ENCODE measurements at places on chromosomes 5 and 9.

DNA sequence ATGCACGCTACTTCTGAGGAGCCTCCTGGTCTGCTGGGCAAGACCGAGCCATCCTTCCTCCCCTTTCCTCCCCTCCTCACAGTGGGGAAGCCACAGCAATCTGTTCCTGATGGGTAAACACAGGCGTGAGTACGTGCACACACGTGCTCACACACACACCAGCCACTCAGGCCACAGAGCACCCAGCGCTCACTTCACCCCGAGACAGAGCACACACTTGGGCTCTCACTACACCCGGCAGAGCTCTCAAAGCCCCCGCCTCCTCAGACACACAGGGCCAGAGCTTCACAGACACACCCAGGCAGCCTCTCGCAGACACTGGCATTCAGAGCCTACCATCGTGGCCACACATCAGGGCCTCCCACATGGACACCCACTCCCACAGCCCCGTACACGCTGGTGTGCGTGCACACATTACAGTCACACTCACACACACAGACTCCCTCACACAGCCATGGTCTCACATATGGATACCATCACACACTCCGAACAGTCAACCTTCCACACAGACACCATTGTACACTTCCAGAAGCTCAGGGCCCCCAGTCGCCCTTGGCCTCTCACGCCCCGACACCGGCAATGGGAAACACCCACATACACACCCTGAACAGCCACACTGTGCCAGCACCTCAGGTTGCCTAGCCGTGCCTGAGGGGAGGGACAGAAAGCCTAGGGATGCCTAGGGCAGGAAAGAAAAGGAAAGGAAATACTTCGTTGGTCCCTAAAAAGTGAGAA lies 13.5 kb downstream of the CNTFR start:
- DNase-seq, result no peak

- no peak for DNase-seq
Observed at GRCh38 chr5:57455511-57456455, 26.8 kb downstream of the ACTBL2 start.

GRCh38 chr5:74468421-74468820 lies 172.1 kb downstream of the ENC1 start:
- DNase-seq, result no peak

- DNase-seq, result no peak
Observed at GRCh38 chr5:149780043-149780737, 50.1 kb downstream of the PPARGC1B start.

DNA sequence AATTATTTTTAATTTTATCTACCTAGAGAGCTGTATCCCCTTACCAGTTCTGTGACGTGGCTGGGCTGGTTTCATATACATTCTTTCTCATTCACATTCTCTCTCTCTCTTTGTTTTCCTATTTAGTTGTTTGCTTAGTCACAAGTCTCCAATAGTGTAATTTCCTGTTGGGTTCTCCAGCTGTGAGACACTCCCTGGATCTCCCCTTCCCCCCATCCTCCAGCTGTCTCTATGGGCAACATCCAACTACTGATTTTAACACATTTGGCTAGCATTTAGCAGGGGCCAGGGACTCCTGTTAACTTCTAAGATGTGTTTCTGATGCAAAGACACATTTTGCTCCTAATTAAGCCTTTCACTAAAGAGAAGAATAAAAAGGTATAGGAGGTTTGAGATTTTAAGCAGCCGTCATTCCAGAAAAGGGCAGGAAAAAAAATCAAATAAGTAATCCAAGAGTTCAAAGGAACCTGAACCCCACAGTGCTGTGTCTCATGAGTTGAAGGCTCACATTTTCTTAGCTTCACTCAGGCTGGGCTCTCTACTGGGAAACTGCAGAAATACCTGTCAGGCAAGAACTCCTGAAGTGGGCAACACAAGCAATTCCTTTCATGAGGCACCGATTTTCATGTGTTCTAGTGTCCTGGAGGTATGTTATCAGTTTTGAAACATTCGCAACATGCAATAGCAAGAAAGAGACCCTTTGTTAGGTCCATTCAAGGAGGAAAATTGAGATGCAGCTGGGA lies 198.7 kb upstream of the C9orf72 start:
- peak; percentile 69 for DNase-seq

GRCh38 chr9:38332625-38333024 lies 59.9 kb upstream of the ALDH1B1 start:
- no peak for DNase-seq

GRCh38 chr5:73823508-73823925 lies 197.5 kb downstream of the ARHGEF28 start:
- no peak for DNase-seq

GRCh38 chr5:55402199-55402598 lies 94.4 kb downstream of the MTREX start:
- no peak for DNase-seq

DNA sequence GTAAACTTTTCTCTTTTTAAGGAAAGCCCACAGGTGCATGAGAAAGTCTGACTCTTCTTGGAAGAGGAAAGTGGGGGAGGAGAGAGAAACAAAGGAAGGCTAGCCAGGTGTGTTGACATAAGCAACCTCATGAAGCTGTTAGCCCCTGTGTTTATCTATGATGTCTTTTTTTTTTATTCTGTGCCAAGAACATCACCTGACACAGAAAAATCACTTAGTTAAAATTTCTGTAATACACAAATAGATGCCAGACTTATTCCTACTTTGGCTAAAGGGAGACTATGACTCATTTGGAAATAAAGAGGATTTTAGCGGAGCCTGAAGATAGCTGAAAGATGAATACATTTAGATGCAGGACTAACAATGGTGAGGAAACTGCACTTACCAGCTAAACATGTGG lies 58.3 kb downstream of the BAAT start:
- peak; percentile 88 for DNase-seq

DNA sequence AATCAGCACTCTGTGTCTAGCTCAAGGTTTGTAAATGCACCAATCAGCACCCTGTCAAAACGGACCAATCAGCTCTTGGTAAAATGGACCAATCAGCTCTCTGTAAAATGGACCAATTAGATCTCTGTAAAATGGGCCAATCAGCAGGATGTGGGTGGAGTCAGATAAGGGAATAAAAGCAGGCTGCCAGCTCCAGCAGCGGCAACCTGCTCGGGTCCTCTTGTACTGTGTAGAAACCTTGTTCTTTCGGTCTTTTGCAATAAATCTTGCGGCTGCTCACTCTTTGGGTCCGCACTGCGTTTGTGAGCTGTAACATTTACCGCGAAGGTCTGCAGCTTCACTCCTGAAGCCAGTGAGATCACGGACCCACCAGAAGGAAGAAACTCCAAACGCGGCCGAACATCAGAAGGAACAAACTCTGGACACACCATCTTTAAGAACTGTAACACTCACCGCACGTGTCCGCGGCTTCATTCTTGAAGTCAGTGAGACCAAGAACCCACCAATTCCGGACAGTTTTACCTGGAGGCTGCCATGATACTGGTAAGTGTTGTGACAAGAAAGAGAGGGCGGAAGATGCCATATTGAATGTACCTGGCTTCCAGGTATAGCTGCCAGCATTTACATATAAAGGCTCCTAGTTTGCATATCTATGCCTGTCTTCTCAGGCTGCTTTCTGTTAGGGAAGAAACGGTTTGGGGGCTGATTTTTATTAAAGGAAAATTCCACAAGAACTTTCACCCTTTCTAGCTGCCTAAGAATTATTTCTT lies 758.5 kb upstream of the CTNND2 start:
- no peak for DNase-seq

DNA sequence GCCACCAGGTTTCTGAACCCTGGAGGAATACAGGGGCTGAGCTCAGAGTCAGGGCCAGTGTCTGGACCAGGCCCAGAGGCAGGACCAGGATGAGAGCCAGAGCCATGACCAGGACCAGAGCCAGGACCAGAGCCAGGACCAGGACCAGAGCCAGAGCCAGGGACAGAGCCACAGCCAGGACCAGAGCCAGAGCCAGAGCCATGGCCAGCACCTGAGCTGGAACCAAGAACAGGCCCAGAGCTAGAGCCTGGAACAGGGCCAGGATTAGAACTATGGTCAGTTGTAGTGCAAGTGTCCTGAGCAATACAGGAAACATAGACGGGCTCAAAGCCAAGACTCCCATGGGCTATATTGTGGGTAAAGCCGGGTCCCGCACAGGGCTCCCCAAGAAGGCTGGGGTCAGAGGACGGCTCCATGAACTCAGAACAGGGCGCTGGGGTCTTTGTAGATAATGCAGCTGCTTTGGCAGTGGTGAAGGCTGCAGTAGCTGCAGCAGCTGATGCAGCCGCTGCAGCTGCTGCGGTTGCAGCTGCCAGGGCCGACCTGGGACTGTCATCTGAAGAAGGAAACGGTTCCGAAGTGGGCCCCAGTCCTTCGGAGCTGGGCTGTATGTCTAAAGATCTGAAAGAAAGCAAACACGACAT lies 559 bp downstream of the SPAG8 start:
- no peak for DNase-seq

DNA sequence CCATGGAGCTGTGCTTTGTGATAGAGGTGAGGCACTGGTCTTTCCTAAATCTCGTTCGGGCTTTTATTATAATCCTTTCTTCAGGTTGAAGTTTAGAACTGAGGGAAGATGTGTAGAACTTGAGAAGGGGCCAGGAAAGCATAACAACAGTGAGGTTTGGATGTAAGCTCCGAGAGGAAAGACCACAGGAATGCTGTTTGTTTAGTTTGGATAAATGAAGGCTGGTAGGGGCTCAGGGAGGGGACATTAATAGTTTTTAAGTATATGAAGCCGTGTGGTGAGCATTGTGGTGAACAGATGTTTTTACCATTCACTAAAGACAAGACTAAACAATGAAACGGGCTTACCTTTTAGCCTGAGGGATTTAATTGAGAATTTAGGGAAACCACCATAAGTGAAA lies 130.8 kb downstream of the ARHGAP26 start:
- DNase-seq, result no peak

- DNase-seq, result no peak
Observed at GRCh38 chr5:81638471-81638870, 112.4 kb downstream of the SSBP2 start.

DNA sequence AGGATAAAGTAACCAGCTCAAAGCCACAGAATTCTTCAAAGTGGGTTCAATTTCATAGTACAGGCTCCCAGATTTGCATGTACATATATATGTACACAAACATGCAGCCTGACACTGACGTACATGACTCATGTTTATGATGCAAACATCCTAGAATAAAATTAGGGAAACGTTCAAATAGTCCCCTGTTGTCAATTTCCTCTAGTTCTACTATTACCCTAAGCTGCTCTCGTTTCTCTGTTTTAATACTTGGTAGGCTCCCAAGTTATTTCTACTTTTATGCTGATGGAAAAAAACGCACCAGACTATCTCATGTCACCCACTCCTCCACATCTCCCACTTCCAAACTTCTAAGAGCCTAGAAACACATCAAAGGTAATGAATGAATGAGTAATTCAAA lies 229.7 kb downstream of the EPB41L4A start:
- DNase-seq, result no peak

GRCh38 chr5:3511934-3512333 lies 83.7 kb upstream of the IRX1 start:
- no peak for DNase-seq

GRCh38 chr9:106643211-106643930 lies 219.6 kb upstream of the ZNF462 start:
- DNase-seq, result no peak

DNA sequence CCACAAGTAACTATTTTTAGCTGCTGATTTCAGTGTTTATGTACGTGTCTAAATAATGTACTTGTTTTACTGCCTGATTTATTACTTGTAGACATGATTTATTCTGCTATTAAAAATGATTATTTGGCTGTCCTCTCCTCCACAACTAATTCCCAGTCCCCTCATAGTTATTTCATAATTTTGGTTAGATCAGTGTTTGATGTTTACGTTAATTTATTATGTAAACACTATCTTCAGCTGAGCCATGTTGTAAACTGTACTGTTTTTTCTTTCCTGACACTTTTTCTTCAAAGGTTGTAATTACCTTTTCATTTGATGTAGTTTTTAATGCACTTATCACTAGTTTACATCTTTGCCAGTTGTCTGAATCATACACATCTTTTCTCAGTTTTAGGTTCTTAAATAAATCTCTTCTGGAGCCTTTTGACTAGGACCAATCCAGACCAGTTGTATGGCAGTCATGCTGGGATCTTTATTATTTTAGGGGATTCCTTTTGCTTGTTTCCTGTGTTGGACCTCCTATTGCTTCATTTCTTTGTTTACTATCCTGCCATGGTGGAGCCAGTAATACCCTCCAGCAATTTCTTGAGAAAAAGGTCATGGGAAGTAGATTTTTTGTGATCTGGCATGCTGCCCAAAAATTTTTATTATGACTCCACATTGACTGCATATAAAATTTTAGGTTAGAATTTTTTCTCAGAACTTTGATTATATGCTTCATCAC lies 16.1 kb downstream of the AP3S1 start:
- DNase-seq, result no peak

DNA sequence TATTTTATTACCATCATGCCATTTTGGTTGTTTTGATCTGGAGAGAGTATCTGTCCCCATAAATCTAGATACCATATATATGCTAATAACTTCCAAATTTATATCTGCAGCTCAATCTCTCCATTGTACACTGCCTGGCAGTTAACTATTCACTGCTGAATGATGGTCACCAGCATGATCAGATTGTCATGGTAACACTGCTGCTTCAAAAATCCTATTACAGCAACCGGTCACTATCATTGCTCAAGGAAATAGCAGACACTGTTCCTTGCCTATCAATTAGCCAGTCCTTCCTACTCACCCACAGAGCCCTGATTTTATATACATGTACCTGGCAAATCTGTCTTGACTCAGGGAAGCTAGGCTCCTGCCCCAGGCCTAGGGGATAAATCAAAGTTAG lies 11.5 kb downstream of the REEP5 start:
- no peak for DNase-seq

GRCh38 chr5:95760273-95761191 lies 29.4 kb downstream of the RHOBTB3 start:
- DNase-seq, result no peak

DNA sequence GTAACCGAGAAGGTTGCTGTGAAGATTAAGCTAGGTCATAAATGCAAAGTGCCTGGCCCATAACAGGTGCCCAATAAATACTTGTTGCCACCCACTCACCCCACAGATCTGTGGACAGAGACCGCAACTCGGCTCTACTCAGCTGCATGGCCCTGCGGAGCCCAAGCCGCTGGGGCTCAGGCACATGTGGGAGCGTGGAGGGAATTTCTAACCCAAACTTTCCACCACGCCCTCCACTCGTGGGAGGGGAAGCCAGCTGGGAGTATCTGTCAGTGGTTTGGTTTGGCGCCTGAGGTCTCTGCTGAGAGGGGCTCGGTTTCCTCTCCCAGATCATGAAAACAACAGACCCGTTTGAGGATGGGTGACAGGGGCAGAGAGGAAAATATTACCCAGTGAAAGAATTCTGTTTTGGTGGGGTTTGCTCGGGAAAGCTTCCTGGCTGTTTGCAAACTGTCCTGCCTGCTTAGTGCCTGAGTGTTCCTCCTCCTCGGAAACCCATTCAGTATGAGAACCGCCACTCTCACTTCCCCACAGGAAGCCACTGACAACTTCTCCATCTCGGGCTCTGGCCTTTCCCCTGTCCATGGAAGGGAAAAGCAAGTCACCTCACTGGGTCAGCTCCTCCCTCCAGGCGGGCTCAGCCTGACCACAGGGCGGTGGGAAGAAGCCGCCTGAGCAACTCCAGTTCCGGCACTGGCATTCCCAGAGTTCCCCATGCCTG lies 60.1 kb downstream of the RGS3 start:
- no peak for DNase-seq

- DNase-seq, result peak; percentile 24
Observed at GRCh38 chr9:114339130-114339908, 9.7 kb downstream of the ORM2 start.

Data from NCI-H2081 (cell line).